ENCODE measurements at places on chromosomes 4 and X. TPM values are rescaled to one million over a fixed set of nuclear protein-coding genes. Genes with fewer than 3 reads are reported as not detected.

The MTM1 gene
- total RNA-seq: 38.5 TPM

DNA sequence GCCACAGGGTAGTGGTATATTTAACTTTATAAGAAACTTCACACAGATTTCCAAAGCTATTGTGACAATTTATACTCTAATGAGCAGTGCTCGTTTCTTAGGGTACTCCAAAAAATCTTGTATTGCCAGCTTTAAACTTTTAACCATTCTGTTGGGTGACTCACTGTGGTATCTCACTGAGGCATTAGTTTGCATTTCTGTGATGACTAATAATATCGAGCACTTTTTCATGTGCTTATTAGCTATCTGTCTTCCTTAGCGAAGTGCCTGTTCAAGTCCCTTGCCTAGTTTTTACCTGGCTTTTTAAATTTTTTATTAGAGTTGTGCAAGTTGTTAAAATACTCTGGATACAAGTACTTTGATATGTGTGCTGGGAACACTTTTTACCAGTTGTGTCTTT lies 5.5 kb downstream of the PNMA3 start:
- DNase-seq: no peak

DNA sequence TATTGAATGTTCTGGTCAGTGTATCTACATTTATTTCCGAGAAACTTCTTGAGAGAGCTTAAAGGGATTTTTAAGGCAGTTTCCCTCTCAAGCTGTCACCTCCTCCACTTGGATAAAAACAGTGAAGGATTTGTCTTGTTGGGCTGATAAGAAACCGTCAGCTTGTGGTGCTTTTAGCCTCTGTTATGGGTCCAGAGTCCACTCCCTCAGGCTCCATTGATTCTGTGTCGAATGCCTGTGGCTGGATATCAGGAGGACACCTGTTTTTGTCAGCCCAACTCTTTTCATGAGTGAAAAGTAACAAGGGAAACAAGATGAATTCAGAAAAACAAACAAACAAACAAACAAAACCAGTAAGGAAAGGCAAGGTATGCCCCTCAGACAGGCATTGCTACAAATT lies 12.4 kb downstream of the CLCN4 start:
- no peak for DNase-seq

The RIPPLY1 gene
- total RNA-seq: not detected

DNA sequence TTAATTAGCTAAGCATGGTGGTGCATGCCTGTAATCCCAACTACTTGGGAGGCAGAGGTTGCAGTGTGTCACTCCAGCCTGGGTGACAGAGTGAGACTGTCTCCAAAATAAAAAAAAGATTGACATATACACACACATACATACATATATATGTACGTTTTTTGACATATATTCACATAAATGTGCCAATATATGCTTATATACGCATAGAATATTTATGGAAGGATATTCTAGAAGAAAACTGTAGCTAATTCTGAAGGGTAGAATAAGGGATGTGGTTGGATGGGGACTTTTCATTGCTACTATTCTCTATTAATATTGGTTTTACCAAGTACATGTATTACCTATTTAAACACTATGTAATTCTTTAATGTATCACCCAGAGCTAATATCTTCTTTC lies 19.7 kb downstream of the ZGRF1 start:
- DNase-seq: no peak
